Activated naive CD8-positive, alpha-beta T cell treated with anti-CD3 and anti-CD28 coated beads, Interleukin-2, amount 10 ng/mL, durations not matched to agents 7 days and 5 days (primary cell): ENCODE measurements at places on chromosomes 2 and 18. TPM values are rescaled to one million over a fixed set of nuclear protein-coding genes. Genes with fewer than 3 reads are reported as not detected.

- no peaks in the 10 kb centered on the region for H3K27me3 ChIP-seq
- H3K27ac ChIP-seq: no peak overlapping the region
- DNase-seq: no peak
- H3K36me3 ChIP-seq: no peaks in the 10 kb centered on the region
- H3K4me3 ChIP-seq: no peak overlapping the region
These were observed 70.5 kb upstream of the TTC39C start for GRCh38 chr18:23943903-23944624.

GRCh38 chr2:170685591-170685990 lies 29.5 kb upstream of the SP5 start:
- no peak for DNase-seq
- H3K36me3 ChIP-seq: no peaks in the 10 kb centered on the region
- H3K27ac ChIP-seq: no peak overlapping the region
- H3K4me3 ChIP-seq: no peak overlapping the region
- peaks cover 14% of the 10 kb centered on the region for H3K27me3 ChIP-seq

GRCh38 chr2:100632037-100632436 lies 69.2 kb downstream of the PDCL3 start:
- peaks cover 3% of the 10 kb centered on the region for H3K27me3 ChIP-seq
- no peaks in the 10 kb centered on the region for H3K36me3 ChIP-seq
- peaks cover 14% of the 10 kb centered on the region for H3K4me1 ChIP-seq
- H3K27ac ChIP-seq: no peak overlapping the region

DNA sequence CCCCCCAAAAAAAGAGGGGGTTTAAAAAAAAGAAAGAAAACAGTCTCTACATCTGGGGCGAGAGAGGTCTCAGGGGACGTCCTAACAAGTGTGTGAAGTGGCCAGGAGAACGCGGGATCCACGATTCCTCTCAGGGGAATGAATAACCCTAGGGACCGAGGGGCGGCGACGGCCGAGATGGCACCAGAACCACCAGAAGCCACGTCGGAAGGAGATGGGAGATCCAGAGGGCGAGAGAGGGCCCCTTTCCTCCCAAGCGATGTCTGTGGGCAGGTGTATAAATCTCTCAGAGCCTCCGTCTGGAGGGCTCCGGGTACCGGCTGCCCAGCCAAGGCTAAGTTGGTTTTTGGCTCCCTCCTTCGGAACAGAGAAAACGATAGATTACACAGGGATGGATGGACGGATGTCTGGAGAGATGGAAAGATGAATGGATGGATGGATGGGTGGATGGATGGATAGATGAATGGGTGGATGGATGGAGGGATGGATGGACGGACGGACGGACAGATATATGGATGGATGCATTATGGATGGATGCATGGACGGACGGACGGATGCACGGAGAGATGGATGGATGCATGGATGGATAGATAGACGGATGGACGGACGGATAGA lies 1.7 kb downstream of the EPHA4 start:
- H3K27me3 ChIP-seq: peaks cover 73% of the 10 kb centered on the region
- H3K4me3 ChIP-seq: peak overlapping the region; percentile 81
- DNase-seq: no peak
- peaks cover 19% of the 10 kb centered on the region for H3K4me1 ChIP-seq
- no peak overlapping the region for H3K27ac ChIP-seq
- no peaks in the 10 kb centered on the region for H3K36me3 ChIP-seq

DNA sequence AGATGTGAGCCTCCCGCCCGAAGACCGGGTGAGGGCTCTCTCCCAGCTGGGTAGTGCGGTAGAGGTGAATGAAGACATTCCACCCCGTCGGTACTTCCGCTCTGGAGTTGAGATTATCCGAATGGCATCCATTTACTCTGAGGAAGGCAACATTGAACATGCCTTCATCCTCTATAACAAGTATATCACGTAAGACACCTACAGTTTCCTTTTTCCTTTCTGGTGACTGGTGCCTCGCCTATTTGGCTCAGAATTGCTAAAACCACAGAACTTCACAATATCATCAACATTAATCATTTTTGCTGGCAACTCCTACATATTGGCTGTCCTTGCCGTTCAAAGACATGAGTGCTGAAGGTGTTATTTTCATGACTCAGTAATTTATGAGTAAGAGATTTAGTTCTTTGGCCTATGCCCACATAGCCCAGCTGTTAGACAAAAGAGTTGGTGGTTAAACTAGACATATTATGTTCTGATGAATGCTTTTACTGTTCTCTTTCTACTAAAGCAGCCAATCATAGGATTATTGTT lies 2.2 kb downstream of the STAMBP start:
- H3K4me3 ChIP-seq: peak overlapping the region; percentile 98
- no peak for DNase-seq
- H3K4me1 ChIP-seq: peaks cover 41% of the 10 kb centered on the region
- peaks cover 36% of the 10 kb centered on the region for H3K36me3 ChIP-seq
- H3K27ac ChIP-seq: peak overlapping the region; percentile 98
- peaks cover 2% of the 10 kb centered on the region for H3K27me3 ChIP-seq

- H3K4me1 ChIP-seq: no peaks in the 10 kb centered on the region
- no peak overlapping the region for H3K27ac ChIP-seq
- no peak overlapping the region for H3K4me3 ChIP-seq
- no peaks in the 10 kb centered on the region for H3K27me3 ChIP-seq
- no peak for DNase-seq
These were observed 1757.3 kb upstream of the PIK3C3 start for GRCh38 chr18:40197711-40198110.

- no peaks in the 10 kb centered on the region for H3K27me3 ChIP-seq
- DNase-seq: no peak
- H3K4me3 ChIP-seq: no peak overlapping the region
- H3K4me1 ChIP-seq: no peaks in the 10 kb centered on the region
- H3K36me3 ChIP-seq: no peaks in the 10 kb centered on the region
These were observed 579.2 kb downstream of the BCL11A start for GRCh38 chr2:59974051-59974766.

DNA sequence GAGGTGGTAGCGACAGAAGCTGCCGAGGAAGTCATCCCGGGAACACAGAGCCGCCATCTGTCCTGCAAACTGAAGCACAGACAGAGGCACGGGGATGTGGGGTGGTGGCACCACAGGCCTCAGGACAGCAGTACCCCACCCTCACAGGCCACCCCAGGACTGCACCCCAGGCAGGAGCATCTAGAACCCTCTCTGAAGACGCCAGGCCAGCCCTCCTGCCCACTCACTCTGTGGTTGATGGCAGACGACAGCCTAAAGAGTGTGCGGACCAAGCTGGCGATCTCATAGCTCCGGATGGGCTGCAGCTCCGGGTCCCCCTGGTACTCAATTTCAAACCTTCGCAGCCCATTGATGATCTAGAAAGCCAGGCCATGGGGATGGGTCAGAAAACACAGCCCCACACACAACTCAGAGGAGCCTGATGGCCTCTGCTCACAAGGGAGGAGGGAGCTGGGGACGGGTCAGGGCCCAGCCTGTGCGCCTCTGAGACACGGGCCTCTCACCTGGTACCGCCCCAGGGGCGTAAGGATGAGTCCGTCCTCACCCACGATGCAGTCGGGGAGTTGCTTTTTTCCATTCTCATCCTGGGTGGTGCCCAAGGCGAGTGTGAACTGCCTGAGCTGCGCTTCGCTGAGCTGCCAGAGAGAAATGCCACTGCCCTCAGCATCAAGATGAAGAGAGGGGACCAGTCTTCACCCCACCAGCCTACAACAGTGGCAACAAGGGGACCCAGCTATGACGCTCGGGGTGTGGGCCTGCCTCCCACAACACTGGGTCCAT lies 8.1 kb upstream of the CCDC74B start:
- no peak overlapping the region for H3K4me3 ChIP-seq
- H3K4me1 ChIP-seq: peaks cover 4% of the 10 kb centered on the region
- no peak for DNase-seq
- H3K36me3 ChIP-seq: no peaks in the 10 kb centered on the region

GRCh38 chr2:143948710-143949109 lies 571.2 kb downstream of the ZEB2 start:
- H3K27me3 ChIP-seq: no peaks in the 10 kb centered on the region
- no peaks in the 10 kb centered on the region for H3K4me1 ChIP-seq
- H3K36me3 ChIP-seq: peaks cover 2% of the 10 kb centered on the region
- DNase-seq: no peak
- H3K27ac ChIP-seq: no peak overlapping the region
- H3K4me3 ChIP-seq: no peak overlapping the region

Gene NEU2
- total RNA-seq: not detected
